ENCODE measurements at places on chromosomes 4 and X.

DNA sequence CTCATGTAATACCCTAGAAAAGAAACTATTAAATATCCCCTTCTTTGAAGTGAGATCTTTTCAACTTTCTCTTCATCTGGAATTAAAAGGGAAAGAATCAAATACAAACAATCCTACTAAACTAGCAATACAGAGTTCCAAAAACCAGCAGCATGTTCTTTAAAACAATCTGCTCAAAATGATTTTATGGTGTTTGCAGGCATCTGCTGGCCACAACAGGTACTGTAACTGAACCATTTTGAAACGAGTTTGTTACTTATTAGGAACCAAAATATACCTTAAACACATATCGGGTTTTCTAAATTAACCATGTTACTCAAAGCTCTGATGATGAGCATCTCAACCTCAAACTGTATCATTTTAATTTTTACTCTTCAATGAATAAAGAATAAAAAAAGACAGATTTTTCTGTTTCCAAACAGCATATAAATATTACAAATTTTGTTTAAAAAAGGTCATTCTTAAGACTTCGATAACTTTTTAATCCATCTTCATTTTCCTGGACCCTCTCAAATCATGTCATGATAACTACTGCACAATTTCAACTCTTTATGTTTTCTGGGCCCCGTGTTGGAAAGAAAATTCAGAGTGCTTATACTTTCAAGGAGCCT lies 56.5 kb downstream of the ARAP2 start:
- DNase-seq, result no peak

- no peak for DNase-seq
Observed at GRCh38 chr4:6753891-6754290, 28.6 kb upstream of the KIAA0232 start.

GRCh38 chr4:65924843-65925242 lies 254.6 kb upstream of the EPHA5 start:
- DNase-seq, result no peak

DNA sequence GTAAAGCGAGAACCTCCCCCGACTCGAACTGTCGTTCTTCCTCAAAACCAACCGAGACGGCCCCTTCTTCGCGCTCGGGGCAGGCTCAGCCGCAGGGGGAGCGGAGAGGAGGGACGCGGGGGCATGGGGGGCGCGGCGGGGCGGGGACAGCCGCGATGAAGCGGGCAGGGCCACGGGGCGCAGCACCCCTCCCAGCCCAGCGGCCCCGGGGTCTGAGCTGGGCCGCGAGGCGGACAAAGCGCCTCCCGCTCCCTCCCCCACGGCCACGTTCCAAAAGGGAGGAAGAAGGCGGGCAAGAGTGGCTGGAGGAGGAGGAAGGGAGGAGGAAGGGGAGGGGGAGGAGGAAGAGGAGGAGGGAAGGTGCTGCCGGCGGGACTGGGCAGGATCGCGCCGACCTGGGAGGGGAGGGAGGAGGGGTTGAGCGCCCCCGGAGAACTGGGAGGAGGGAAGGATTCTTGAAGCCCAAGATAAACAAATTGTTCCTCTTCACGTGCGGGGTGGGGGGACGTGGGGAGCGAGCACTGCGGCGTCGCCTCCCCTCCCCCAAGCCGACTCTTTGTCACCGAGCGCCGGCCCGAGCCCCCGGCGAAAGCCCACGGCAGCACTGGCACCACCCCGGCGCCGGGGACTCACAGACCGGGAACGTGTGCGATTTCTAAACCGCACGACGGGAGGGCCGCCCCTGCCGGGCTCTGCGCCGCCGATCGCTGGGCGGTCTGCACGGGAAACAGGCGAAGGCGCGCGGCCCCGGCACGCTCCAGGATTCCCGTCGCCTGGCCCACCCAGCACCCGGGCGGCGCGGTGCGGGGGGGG lies 2.9 kb downstream of the MAML3 start:
- DNase-seq, result peak; percentile 89

- no peak for DNase-seq
Observed at GRCh38 chr4:107654694-107655093, 65.3 kb downstream of the PAPSS1 start.

- DNase-seq, result no peak
Observed at GRCh38 chr4:88002786-88003185, 4.6 kb upstream of the PKD2 start.

- no peak for DNase-seq
Observed at GRCh38 chrX:119753639-119754257, 4.6 kb upstream of the SOWAHD start.

DNA sequence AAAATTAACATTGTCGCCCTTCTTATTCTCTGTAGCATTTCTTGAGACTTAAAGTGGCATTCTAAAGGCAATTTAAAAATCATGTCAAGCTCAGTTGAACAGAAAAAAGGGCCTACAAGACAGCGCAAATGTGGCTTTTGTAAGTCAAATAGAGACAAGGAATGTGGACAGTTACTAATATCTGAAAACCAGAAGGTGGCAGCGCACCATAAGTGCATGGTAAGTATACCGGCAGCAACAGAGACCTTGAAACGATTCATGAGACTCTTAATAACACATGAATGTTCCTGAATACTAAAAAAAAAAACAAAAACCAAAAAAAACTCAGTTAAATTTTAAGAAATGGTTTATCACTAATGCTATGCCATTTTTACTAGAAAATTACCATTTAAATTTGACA lies 82.4 kb upstream of the HPRT1 start:
- DNase-seq, result no peak

GRCh38 chr4:145823743-145824142 lies 114.9 kb downstream of the ZNF827 start:
- DNase-seq, result no peak

DNA sequence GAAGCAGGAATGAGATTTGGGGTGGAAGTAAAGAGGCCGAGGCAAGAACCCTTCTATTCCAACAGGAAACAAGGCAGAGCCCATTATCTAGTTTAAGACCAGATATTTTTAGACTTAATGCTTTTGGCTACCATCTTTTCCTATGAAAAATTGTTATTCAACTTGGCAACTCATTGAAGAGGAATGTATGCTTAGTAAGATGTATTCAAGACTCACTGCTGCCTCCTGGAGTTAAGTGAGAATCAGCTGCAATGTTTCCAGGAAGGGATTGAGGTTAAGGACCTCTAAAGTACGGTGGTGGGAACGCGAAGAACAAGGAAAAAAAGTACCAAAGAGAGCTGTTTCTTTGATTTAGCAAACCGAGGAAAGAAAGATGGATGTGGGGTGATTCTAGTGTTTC lies 89.1 kb downstream of the RAPGEF2 start:
- DNase-seq, result no peak

- no peak for DNase-seq
Observed at GRCh38 chr4:141290771-141291170, 70.1 kb downstream of the ZNF330 start.

- no peak for DNase-seq
Observed at GRCh38 chr4:12846368-12846767, 637.8 kb downstream of the RAB28 start.

Data from bone marrow (tissue), 2 donors.